ENCODE measurements at places on chromosomes 16 and 17.

DNA sequence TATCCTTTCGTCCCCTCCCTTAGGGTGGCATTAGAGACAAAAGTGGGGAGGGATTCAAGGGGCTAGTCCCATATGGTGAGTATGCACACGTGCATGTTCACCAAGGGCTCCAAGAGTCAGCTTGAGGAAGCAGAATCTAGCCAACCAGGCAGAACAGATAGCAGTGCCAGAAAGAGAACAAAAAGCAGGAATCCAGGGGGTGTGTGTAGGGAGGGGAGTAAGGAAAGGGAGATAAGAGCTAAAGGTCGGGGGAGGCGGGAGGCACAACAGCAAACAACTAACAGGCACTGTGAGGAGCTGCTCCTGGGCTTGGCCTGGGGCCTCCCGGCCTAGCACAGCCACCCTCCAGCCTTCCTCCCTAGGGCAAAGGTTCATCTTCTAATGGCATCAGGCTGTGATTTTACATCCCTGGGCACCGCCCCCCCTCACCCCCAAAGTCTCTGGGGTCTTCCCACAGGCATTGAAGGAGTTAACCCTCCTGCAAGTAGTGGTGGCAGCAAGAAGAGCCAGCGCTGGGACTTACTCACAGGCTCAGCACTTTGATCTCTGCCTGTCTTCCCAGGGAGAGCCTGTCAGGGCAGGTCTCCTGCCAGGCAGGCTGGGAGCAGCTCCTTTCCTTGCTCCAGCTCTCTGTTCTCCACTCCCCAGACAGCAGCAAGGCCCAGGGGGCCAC is 12.4 kb upstream of the SUPT4H1 start:
- no peak for DNase-seq

GRCh38 chr17:27376637-27377547 is 79.4 kb upstream of the KSR1 start:
- no peak for DNase-seq

DNA sequence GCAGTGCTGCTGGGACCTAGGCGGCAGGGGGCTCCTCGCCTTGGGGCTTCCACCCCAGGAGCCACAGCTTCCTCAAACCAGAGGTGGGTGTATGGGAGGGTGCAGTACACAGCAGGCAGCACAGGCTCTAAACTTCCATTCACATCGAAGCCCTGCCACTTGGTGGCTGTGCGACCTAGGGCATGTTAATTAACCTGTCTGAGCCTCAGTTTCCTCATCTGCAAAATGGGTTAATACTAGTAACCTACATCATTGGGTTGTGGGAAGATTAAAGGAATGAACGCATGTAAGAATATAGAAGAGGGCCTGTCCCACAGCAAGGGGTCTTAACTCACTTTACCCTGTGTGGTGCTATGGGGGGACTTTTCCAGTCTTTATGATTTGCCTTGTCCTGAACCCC is 26.8 kb upstream of the LHX1 start:
- no peak for DNase-seq

DNA sequence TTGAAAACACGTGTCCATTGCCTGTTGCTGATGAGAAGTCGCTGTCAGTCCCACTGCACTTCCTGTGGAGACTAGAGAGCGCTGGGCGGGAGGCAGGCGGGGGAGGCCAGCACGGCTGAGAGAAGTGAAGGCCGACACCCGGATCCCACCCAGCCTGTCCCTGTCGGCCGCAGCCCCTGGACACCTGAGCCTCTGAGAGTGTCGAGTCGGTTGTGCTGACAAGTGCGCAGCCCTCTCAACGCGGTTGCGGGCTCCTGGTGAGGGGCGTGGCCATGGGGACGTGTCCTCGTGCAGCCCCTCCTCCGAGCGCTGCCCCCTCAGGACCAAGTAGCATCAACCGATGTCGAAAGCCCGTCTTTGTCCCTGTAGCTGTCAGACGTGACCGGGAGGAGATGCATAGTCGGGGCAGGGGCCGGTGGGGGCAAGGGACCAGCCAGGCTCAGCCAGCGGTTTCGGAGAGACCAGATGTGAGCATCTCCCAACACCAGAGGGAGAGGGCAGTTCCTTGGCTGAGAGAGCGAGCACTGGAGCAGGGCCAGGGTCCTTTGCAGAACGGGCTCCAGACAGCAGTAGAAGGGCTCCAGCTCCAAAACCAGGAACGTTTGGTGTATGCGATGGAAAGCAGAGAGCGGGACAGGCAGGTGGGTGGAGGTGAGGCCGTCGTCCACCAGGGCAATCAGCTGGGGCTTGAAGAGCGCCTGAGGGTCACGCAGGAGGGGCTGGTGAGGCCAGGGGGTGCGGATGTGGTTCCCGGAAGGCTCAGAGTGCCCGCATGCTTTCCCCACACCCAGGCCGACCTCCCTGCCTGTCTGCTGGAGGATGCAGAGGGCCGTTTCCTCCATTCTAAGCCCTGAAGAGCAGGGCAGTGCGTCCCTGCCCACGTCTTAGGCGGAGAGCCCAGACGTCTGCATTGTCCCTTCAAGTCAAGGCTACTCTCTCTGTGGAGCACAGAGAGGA is 43.3 kb upstream of the CHMP6 start:
- no peak for DNase-seq

DNA sequence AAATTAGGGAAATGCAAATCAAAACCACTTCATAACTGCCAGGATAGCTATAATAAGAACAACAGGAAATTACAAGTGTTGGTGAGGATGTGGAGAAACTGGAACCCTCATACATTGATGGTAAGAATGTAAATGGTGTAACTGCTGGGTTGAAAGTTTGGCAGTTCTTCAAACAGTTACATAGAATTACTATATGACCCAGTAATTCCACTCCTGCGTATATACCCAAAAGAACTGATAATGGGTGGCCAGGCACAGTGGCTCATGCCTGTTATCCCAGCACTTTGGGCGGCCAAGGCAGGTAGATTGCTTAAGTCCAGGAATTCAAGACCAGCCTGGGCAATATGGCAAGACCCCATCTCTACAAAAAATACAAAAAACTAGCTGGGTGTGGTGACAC is 4.5 kb upstream of the CMTM4 start:
- DNase-seq: no peak

- no peak for DNase-seq
Observed at GRCh38 chr16:29644973-29645693, 17.9 kb upstream of the SPN start.

Measured in CD4-positive, alpha-beta T cell treated with Interleukin-15 for 1 hour (primary cell).